ENCODE measurements at places on chromosomes 7 and 10.

- DNase-seq = no peak
These were observed 105.0 kb upstream of the NANOS1 start for GRCh38 chr10:118924493-118924892.

GRCh38 chr10:129039406-129040370 lies 427.4 kb upstream of the MGMT start:
- no peak for DNase-seq

DNA sequence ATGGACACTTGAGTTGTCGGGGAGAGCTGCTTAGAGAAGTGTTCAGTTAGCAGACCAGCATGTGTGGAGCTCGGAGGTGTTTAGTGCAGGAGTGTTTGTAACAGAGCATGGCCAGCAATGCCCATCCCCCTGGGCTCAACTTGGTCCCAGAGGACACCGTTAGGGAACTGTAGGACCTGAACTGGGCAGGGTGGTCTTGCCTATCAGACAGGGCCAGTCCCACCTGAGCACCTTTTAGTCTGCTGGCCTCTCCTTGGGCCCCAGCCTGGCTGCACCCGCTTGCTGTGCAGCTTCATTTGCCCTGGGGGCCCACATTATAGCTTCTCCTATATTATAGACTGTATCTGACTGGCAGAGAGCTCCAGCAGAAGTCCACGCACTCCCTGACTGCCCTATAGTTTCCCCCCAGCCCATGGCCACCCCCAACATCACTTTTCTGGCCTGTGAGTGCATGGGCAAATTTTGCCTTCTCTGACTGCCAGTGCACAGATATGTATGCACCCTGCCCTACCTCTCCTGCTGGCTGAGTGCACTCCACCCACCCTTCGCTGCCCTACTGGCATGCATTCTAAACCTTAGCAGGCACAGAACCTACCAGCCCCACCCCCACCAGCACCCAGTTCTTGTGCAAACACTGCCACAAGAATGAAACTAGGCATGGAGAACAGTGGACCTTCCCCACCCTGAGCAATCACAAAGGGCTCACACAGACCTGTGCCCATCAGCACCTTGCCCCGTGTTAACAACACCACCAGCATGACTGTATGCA lies 1030.6 kb upstream of the GHITM start:
- DNase-seq = no peak

DNA sequence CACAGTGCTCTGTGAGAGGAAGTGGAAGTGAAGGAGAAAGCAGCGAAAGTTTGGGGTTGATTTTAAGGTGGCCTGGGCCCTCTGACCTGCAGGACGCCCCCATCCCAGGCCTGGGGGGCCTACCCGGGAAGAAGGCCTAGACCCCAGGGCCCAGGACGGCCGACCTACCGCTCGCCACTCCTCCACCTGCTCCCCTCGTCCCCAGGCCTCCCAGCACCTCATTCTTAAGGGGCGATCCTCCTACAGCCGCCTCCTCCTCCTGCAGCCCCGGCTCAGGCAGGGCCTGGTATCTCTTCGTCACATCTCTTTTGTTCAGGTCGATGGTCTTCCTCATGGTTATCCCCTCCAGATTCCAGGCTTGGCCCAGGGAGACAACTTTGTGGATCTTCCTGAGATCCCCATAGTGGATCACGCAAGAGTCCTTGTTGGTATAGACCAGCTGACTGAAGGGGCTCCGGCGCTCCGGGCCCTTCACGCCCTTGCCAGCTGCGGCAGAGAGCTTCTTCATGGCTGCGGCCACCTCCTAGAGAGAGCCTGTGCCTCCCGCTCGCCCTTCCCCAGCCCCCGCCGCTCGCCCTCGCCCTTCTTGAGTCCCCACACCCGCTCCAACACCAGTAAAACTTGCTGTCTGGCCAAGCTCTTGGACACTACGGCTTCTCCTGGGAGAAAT lies 117.5 kb downstream of the OR13A1 start:
- no peak for DNase-seq

- DNase-seq = no peak
These were observed 11.6 kb upstream of the PRKCQ start for GRCh38 chr10:6591668-6592067.

GRCh38 chr7:24192691-24193090 lies 91.3 kb upstream of the NPY start:
- no peak for DNase-seq

DNA sequence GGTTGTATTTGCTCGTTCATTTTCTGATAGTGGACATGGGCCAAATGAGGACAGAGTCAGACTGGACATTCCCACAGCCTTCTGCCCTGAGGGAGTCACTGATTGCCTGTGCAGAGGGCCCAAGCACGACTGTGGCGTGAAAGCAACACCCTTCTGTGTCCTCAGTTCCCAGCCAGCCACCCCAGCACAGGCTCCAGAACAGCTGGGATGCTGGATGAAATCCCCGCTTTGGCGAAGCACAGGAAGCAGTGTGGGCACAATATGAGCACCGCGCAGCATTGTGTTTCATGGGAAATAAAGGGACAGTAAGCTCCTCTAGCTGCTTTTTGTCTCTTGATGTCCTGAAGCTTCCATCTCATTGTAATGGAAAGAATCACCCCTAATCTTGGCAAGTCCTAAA lies 20.5 kb downstream of the TRIL start:
- DNase-seq = no peak

GRCh38 chr10:101748496-101748895 lies 27.4 kb downstream of the FGF8 start:
- DNase-seq = no peak

- no peak for DNase-seq
These were observed 44.1 kb downstream of the SGMS1 start for GRCh38 chr10:50579491-50580261.

- DNase-seq = no peak
These were observed 599.0 kb downstream of the SORCS1 start for GRCh38 chr10:106565546-106565945.

- DNase-seq = no peak
These were observed 367.8 kb downstream of the PPP1R3A start for GRCh38 chr7:113550966-113551365.

DNA sequence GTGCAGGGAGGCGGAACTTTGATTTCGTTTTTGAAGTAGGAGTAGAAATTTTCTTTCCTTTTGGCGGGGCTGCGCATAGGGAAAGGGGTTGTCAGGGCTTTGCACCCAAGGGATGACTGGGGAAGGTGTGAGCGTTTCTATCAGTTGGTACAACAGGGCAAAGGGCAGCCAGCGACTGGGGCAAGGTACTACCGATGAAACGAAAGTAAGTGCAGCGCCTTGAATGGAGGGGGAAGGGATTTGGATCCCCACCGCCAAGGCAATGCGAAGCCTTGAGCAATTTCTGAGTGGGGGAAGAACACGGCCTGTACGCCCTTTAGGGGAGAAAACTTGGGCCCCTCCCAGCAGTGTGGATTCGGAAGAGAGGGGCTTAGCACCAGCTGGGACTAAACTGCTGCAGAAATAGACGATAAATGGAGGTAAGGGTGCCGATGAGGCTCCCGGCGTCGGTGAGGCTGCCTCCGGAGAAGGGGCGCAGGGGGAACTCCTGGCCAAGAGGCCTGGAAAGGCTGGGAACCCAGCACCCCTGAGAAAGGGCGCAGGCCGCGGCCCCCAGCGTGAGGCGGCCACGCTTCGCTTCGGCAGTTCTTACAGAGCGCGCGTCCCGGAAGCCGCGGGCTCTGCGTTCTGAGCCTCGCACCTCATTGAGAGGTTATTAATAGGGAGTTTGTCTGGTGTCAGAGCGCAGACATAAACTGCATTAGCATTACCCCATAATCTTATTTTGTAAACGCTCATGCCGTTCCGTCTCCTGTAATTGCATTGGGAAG lies 10.0 kb upstream of the TLX1 start:
- DNase-seq = no peak

- DNase-seq = no peak
These were observed 72.8 kb downstream of the PDE1C start for GRCh38 chr7:31997423-31997822.

DNA sequence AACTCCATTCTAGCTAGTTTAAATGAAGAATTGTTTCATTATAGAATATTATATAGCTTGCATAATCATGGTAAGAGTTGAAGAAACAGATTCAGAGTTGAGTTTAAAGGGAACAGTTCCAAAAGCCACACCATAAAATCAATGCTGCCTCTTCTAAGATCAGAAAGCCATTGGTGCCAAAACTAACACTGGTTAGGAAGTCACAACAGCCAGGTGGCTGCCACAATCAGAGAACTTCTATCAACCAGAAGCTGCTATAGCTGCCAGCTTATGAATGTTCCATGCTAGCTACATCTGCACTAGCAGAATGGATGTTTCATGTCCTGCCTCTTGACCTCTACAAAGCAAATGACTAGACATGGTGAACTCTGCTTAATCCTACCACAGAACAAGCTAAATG lies 583.1 kb upstream of the LRRN3 start:
- no peak for DNase-seq

- DNase-seq = no peak
These were observed 123.7 kb upstream of the FAM3C start for GRCh38 chr7:121519548-121520521.

DNA sequence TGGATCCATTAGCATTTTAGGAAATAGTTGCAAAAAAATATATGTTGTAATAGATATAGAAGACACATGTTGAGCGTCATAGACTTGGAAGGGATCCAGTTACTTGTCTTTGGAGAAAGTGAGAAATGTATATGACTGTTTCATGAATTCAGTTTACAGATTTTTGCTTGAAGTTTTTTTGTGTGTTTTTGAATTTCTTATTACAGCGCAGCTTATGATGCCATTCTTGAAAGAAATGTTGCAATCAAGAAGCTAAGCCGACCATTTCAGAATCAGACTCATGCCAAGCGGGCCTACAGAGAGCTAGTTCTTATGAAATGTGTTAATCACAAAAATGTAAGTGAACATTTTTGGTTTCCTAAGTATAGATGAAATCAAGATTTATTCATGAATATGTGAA lies 98.2 kb downstream of the MAPK8 start:
- DNase-seq = no peak

- no peak for DNase-seq
These were observed 15.3 kb downstream of the EDRF1 start for GRCh38 chr10:125734823-125735222.
